Umbilical cord (tissue), 2 donors: ENCODE measurements at places on chromosomes 2 and 18. TPM values are rescaled to one million over a fixed set of nuclear protein-coding genes. Genes with fewer than 3 reads are reported as not detected.
A peak's percentile ranks its signal among the peaks of the same experiment; 100 is the strongest.

Gene DTNA
- 82.8 TPM for total RNA-seq

Gene LIMS4
- total RNA-seq: 10.8 TPM

Gene SLC14A1
- total RNA-seq: 15.2 TPM

GRCh38 chr2:74005786-74006185 is 21.1 kb downstream of the TET3 start:
- DNase-seq: peak; percentile 26

DNA sequence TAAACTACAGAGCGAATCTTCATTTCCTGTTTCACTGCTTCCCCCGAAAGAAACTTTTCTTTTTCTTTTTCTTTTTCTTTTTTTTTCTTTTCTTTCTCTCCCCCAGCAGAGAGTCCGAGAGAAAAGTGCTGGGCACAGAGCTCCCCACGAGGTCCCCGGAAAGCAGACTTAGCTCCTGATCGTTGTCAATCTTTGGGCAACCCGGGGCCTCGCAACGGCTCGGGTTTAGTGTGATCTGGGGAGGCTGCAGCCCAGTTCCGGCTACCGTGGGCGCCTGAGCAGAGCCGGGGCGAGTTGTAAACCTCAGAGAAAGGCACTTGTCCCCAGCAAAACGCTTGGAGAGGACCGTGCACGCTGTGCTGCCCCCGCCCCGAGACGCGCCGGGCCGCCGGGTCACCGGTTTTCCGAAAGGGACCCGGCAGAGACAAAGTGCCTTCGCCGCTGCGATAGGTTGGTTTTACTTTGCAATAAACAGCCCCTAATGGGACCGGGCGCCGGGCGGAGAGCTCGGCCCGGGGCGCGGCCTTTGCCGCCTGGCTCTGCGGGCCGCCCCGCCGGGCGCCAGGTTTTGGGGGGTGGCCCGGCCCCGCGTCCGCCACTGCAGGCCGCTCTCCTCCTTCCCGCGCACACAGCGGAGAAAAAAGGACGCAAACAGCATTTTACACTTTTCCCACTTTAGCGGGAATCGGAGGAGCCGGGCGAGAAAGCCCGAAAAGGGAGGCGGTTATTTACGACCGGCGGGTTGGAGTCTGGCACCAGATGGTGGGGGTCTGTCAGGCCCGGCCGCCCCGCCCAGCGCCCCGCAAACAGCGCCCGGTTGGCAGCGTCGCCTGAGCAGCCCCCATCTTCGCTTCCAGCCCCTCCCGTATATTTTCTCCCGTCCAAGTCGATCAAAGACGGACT is 136.0 kb downstream of the INSIG2 start:
- DNase-seq: peak; percentile 20
